ENCODE measurements at places on chromosomes 7 and 10.

GRCh38 chr10:96208271-96208670 lies 63.1 kb downstream of the BLNK start:
- DNase-seq: no peak

GRCh38 chr7:78863281-78863680 lies 590.2 kb downstream of the MAGI2 start:
- DNase-seq: no peak

GRCh38 chr7:17009007-17009719 lies 127.4 kb upstream of the AGR3 start:
- no peak for DNase-seq

DNA sequence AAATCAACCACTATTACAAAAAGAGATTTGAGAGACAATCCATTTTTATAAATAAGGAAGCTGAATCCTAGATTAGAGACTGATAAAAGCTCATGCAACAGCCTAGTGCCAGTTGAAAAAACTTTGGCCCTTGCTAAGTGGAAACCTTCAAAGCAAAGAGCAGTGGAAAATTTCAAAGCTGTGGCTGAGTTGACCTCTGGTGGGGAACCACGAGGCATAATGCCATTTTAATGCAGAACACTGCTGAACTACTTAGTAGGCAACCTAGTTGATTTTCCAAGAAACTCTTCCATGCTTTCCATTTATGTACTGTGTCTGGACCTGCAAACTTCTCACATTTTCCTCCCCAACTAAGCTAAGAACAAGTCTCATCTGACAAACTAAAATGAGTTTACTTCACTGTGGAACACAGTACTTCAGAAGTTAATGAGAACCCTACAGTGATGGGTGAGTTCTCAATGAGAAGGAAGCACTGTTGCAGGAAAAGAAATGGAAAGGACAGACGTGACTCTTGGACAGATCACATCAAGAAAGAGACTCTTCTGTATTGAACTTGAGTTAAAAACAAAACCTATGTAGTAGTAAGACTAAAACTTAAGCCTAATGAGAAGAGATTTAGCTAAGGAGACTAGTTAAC lies 19.5 kb downstream of the FZD9 start:
- no peak for DNase-seq

DNA sequence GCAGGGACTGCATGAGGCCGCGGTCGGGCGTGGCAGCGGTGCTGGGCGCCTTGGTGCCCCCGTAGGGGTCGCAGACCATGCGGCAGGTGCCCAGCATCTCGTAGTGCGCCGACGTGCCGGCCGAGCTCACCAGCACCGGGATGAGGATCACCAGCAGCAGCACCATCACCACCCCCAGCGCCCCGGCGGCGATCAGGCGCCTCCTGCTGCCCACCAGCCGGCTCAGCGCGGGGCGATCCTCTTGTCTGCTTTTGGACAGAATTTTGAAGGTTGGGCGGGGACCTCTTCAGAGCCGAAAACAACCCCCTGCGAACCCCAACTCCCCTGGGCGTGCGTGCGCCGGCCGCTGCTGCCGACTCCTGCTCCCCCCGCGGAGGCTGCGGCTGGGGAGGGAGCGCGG lies 779 bp downstream of the C1QL3 start:
- peak; percentile 22 for DNase-seq

GRCh38 chr7:85773116-85773728 lies 586.4 kb upstream of the SEMA3D start:
- DNase-seq: no peak

GRCh38 chr7:4164556-4164955 lies 517.5 kb upstream of the FOXK1 start:
- no peak for DNase-seq

GRCh38 chr7:36191292-36191920 lies 38.4 kb downstream of the EEPD1 start:
- DNase-seq: no peak

- DNase-seq: no peak
Observed at GRCh38 chr7:129166745-129167144, 21.7 kb upstream of the SMO start.

DNA sequence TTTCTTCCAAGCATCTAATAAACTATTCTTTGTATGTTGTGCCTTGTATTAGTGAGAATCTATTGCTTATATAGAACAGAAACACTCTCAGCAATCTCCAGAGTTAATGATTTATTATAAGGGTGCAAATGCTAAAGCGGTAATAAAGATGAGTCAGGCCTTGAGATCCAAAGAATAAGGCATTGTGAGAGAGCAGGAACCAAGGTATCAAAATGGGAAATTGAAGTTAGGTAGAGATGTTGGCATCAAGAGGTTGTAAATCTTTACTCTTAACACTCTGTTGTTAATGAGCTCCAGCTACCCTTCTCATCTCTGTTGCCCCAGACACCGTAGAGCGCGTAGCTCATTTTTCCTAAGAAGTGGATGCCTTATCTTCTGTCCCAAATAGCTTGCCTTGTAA lies 375.2 kb downstream of the ARL4A start:
- no peak for DNase-seq

DNA sequence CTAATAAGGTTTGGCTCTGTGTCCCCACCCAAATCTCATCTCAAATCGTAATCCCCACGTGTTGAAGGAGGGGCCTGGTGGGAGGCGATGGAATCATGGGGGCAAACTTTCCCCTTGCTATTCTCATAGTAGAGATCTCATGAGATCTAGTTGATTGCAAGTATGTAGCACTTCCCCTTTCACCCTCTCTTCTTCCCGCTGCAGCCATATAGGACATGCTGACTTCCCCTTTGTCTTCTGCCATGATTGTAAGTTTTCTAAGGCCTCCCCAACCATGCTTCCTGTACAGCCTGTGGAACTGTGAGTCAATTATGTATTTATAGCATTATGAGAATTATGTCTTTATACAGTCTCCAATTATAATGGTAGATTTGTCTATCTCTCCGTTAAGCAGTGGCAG lies 594.5 kb downstream of the ACTR3B start:
- no peak for DNase-seq

GRCh38 chr7:7883394-7883793 lies 85.2 kb upstream of the GLCCI1 start:
- DNase-seq: no peak

DNA sequence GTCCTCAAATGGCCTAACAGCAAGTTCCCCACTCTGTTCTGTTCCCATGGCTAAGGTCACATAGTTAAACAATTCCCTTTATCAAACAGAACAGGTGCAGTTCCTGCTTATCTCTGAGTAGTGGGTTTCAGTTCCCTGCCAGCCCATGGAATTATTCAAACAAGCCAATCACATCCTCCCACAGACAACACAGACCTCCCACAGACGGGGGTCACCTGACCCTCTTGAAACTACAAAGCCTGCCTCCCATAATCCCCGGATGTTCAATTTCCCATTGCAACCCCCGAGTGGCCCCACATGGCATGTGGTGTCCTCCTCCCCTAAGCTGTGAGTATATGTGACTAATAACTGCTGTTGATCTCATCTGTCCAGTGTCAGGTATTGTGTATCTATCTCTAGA lies 64.1 kb downstream of the TMEM168 start:
- no peak for DNase-seq

DNA sequence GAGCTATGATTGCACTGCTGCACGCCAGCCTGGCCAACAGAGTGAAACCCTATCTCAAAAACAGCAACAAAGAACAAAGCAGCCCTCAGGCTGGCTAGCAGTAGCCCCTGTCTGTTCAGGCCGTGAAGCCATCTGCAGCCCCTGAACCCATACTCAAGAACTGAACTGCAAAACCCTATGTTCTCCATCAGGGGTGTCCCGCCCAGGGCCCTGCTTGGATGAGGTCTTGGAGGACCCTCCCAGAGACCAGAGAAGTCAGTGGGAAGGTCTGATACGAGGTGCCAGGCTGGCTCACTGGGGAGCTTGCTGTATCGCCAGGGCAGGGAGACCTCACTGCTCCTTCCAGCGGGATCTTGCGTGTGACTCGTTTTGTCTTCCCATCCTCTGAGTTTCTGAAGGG lies 39.3 kb downstream of the RBM17 start:
- no peak for DNase-seq

DNA sequence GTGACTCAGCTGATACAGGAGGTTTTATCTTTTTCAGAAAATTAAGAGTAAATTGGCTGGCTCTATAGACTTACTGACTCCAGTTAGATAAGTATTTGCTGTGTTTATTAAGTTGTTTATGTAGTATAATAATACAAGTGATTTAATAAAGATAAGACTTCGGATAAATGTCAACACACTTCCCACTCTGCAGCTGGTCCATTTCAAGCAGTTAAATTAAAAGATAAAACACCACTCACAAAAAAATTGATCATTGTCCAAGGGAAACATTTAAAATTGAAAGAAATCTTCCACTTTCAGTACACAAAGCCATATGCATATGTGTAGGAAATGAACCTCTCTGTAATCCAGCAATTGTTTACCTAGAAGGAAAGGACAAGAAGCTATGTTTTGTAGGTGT lies 106.1 kb upstream of the SP8 start:
- no peak for DNase-seq

- no peak for DNase-seq
Observed at GRCh38 chr10:12388671-12389070, 39.3 kb downstream of the CAMK1D start.

DNA sequence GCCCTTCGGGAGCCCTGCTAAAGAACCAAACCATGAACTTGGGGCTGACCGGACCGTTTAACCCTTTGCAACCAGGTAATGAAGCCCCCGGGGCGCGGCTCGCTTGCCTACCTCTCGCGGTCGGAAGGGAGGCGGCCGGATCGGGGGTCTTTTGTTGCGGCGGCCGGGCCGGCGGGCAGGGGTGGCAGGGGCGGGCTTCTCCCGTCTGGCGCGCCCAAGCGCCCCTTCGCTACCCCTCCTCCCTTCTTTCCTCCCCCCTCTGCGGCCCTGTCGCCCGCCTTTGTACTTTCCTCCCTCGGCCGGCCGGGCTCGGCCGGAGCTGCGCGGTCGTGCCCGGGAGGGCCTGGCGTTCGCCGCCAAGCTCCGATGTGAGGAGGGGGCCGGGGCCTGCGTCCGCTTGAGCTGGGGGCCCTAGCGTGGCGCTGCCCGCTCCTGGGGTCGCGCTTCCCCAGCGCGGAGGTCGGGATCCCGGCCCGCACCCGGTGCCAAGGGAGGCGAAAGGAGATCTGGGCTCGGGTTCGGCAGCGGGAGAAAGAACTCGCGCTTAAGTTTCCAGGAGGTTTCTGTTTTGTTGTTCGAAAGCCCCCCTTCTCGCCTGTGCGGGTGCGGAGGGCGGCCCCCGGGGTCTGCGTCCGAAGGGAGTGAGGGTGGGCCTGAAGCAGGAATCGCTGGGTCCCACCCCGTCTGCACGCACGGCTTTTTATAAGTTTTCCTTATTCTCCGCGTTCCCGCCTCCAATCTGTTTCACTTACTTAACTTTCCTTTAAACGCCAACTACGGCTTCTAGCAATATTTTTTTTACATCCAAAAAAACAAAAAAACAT lies 436.8 kb upstream of the GALNT17 start:
- no peak for DNase-seq

DNA sequence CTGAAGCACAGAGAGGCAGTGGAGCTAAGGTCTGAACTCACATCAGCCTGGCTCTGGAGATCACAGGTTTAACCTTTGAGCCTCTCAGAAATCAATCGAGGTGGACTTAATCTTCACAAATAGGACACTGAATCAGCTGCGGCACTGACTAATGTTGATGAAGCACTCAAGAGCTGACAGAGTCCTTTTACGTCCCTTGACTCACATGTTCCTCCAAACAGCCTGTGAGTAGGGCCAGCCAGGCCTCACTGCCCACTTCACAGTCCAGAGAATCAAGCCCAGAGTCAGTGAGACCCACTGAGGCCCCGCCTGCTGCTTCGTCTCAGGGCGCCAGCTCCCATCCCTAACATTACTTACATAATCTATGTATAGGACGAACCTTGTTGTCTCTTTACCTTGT lies 63.1 kb downstream of the TNS3 start:
- no peak for DNase-seq

DNA sequence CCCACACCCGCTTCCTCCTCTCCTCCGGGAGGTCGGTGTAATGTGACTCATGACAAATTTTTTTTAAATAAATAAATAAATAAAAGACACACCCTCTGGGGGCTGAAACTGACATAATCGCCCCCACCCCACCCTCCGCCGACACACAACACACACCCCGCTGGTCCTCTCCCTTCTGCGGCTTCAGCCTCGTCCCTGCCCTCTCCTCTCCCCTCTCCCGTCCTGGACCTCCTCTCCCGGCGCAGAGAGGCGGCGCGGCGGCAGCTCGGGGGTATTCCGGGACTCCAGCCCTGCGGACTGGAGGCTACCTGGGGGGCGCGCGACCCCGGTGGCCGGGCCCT lies 686 bp downstream of the ABI1 start:
- DNase-seq: peak; percentile 35

DNA sequence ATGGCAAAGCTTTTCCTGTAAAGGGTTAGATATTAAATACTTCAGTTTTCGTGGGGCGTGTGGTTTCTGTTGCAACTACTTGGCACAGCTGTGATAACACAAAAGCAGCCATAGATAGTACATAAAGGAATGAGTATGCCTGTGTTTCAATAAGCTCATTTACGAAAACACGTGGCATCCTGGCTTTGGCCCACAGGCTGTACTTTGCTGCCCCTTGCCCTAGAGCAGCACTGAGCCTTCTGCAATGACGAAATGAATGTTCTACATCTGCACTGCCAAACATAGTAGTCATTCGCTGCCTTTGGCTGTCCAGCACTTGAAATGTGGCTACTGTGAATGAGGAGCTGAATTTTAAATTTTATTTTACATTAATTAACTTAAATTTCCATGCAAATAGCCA lies 376.2 kb upstream of the TPK1 start:
- no peak for DNase-seq

DNA sequence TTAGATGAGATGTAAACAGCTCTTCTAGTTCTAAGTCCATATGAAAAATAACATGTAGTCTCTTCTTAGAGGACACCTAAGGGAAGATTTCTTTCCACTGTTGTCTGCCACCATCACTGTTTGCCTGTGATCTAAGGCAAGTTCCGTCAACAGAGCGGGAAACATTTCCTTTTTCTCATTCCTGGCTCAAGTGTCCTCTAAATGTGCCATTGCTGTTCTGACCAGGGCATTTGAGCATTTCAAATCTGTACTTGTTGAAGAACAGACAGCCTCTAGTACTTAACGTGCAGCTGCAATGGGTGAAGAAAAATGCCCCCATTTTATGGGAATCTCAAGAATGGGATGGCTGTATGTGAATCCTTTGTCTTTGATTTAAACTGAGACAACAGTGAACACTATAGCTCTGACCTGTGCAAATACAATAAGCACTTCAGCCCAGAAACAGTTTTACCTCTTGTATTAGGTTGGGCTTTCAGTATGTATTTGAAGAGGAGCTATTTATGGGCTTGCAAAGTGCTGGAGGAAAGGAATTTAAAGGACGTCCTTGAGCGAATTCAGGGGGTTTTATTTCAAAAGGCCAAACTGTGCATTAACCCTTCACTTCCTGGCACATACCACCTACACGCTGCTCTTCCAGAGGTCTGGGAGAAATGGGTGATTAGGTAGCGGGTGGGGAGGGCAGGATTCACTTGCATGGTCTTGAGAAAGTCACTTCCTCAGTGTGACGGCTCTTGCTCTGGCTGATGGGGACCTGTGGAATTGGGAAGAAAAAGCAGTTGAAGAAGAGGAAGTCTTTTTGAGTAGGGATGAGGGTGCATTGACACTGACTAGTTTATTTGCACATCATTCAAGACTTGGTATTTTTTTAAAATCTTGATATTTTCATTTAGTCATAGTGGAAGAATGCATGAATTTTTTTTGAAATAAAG lies 66.1 kb downstream of the THNSL1 start:
- DNase-seq: no peak
